ENCODE measurements at places on chromosomes 4 and X.
A peak's percentile ranks its signal among the peaks of the same experiment; 100 is the strongest.

GRCh38 chr4:145979160-145979559 lies 40.5 kb upstream of the ZNF827 start:
- no peak for DNase-seq

DNA sequence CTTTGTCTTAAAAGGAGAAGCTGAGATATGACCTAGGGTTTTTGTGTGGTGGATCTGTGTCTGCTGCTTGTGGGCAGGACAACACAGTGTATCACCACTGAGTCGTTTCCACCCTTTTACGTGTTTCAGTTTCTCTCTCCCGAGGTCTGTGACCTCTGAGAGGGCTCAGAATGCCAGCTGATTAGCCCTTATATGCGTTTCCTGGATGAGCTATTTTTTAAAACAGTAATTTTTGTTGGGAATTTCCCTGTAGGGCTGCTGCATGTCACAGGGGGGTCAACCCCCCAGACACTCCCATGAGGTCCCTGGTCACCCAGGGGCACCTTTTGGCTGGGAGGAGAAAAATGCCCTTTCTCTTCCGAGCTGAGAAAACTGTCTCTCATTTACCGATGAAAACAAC lies 170.4 kb upstream of the CASK start:
- no peak for DNase-seq

- no peak for DNase-seq
Observed at GRCh38 chrX:116170511-116170910, at the start of gene AGTR2. AGTR2 (plus strand) TSS chrX:116170744; CDS start chrX:116172281, 1,537 bp downstream.

GRCh38 chr4:169225812-169226211 lies 44.9 kb downstream of the SH3RF1 start:
- DNase-seq: no peak

GRCh38 chr4:16222957-16223527 lies 3.2 kb downstream of the TAPT1 start:
- peak; percentile 25 for DNase-seq

- no peak for DNase-seq
Observed at GRCh38 chr4:6819295-6819694, 36.8 kb downstream of the KIAA0232 start.

GRCh38 chr4:44916411-44916810 lies 190.1 kb upstream of the GNPDA2 start:
- peak; percentile 0 for DNase-seq

DNA sequence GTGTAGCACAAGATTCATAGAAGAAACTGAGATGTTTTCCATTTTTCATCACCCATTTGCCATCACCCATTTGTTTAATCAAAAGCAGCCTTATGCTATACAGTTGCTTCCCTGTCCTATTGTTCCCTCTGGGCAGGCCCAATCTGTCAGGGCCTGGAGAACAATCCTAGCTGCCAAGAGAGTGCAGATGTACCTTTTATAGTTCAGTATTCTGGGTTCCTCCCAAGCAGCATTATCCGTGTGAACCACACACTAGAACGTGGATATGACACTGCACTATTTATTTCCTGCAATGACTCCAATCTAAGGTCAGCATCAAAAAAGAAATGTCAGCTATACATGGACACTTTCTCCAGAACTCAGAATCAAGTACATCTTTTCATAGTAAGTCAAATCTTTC lies 269.0 kb downstream of the ADGRA3 start:
- DNase-seq: no peak

- peak; percentile 12 for DNase-seq
Observed at GRCh38 chr4:102454981-102455685, 46.0 kb upstream of the NFKB1 start.

DNA sequence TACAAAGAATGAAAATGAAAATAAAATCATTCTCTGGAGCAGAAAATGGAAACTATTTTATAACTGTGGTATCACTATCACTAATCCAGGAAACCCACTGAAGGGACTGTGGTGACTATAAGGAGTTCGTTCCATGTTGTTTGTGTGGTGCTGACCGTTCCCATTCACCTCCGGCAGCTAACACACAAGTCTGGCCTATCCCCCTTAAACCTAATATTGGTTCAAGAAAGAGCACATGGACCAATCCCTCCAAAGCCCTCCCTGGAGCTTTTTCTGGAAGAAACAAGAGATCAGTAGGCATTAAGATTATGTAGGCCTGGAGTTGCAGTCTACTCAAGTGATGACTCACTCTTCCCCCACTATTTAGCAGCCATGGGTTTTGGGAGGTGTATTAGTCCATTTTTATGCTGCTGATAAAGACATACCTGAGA lies 25.9 kb upstream of the FAM241A start:
- no peak for DNase-seq

- no peak for DNase-seq
Observed at GRCh38 chr4:26013629-26014028, 99.6 kb downstream of the SMIM20 start.

GRCh38 chr4:121669163-121669550 lies 27.6 kb downstream of the ANXA5 start:
- peak; percentile 55 for DNase-seq

DNA sequence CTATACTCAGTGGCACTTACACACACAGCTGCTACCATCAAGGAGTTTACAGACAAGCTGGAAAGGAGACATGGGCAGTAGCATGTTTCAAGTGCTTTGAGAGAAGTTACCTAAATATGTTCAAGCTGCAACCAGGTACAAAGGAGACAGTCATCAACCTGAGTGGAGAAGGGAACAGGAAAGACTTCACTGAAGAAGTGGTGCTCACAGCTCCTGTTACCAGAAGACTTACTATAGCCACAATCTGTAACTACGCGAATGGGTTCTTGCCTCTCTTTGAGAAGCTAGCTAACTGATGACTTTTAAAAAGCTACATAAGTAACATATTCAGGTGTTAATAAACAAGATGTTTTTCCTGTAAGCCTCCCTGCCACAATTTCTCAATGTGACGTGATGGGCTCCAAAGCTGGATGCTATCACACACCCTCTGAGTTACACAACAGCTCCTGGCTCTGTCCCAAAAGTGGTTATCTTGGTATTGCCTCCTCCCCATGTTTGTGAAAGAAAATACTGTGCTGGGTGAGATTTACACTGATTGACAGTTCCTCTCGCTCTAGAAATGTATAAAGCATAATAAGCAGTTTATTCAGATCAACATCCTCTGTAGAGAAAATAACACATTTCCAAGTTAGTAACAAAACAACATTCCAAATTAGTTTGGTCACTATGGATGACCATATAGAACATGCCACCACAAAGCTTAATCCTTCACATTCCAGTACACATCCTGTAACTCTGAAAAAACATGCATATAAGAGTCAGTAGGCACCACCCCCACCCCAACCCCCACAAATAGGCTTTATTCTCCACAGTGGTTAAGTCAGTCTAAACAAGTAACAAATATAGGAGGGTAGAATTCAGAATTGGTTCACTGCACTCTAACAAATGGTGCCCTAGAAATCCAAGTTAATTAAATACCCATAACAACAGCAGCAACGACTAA lies 81.8 kb downstream of the FRYL start:
- peak; percentile 86 for DNase-seq

DNA sequence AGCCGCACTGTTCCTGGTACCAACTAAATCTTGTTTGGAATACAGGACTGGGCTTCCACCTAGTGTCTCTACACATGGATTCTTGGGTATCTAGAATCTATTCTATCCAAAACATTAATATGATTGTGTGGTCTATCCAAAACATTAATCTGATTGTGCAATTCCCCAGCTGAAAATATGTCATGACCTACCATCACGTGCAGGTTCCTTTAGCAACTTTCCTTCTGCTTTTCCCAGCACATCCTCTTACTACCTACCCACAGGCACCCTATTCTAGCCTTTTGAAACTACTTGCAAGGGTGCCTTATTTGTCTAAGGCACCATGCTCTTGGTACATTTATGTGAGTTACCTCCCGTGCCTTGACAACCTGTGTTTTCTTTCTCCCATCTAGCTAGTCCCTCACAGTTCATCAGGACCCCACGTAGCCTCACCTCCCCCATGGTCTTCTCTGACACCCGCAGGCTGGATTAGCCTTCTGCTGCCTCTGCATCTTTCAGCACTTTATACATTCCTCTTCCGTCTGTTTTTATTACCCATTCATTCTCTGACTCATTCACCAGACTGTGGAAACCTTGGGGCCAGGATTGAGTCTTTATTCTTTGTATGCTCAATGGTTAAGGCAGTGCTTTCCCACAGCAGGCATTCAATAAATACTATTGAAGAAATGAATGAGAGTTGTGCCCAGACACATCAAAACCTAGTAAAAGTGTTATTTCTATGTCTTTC lies 88.8 kb upstream of the FAM9B start:
- peak; percentile 20 for DNase-seq

DNA sequence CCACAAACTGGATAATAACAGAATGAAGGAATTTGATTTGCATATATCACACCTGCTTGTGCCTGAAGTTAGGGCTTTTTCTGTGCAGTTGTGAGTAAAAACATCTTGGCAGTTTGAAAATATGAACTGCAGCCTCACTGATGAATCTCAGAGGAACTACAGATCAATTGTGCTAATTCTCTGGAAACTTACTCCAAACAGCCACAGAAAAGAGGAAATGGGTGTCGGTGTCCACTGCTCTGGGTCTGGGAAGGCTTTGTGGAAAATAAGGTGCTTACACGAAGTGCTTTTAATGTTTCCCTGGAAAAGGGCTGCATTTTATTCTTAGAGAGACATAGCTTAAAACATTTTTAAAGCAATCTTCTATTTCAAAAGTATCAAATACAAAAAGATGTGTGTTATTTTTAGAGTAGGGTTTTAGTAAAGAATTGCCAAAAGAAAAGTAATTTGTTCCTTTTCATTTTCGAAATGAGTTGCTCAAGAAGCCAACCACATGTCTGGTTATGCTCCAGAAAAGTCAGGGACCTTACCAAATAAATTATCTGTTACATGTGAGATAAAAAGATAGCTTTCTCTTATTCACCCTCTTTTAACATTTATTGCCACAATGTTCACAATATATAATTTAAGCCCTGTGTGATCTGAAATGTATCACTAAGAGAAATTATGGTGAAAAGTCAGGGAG lies 240.1 kb downstream of the FRAS1 start:
- DNase-seq: peak; percentile 80

DNA sequence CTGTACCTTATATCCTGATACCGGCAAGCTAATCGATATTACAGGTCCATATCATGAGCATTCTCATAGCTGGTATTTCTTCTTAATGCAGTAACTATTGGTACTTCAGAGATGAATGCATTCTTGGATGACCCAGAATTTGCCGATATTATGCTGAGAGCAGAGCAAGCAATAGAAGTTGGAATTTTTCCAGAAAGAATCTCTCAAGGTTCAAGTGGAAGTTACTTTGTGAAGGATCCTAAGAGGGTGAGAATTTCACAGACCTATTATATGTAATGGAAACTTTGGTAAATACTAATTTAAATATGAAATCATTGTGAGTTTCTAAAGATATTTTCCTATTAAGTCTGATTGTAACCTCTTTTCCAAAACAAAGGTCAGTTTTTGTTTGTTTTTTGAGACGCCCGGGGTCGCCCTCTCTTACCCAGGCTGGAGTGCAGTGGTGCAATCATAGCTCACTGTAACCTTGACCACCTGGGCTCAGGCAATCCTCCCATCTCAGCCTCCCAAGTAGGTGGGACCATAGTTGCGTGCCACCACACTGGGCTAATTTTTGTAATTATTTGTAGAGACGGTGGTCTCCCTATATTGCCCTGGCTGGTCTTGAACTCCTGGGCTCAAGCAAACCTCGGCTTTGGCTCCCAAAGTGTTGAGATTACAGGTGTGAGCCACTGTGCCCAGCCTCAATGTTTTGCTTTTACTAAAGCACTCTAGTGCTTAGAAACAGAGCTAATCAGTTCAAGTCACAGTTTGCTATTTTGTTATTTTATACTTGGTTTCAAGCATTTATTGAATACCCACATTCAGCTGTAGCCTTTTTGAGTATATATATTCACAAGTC lies 18.6 kb downstream of the PI4K2B start:
- DNase-seq: no peak

DNA sequence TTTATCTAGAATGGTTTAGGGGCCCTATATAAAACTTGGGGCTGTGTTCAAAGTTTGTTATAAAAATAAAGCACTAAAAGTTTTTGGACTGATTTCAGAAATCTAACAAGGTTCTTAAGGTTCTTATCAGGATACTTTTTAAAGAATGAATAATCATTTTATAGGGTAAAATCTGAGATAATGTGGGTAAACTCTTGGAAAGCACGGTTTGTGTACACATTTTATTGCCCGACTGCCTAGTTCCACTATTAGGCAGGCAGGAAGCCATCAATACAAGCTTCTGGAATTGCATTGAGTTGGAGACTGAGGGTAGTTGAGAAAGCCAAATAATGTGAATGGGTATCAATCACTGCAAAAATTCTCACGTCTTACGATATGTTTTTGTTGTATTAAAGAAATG lies 331.0 kb upstream of the PITX2 start:
- no peak for DNase-seq

- peak; percentile 1 for DNase-seq
Observed at GRCh38 chrX:26442340-26442739, 226.4 kb downstream of the MAGEB5 start.

DNA sequence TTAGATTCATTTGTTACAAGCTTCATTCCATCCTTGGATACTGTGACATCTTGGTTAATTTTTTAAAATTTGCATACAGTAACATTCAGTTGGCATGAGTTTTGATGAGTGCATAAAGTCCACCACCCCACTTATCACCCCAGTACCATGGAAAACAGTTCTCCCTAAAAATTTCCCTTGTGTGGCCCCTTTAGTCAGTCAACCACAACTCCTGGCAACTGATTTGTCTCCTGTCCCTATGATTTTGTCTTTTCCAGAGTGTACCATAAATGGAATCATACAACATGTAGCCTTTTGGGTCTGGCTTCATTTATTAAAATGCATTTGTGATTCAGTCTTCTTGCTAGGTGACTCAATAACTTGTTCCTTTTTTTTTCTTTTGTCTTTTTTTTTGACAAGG lies 29.9 kb downstream of the RP2 start:
- no peak for DNase-seq

DNA sequence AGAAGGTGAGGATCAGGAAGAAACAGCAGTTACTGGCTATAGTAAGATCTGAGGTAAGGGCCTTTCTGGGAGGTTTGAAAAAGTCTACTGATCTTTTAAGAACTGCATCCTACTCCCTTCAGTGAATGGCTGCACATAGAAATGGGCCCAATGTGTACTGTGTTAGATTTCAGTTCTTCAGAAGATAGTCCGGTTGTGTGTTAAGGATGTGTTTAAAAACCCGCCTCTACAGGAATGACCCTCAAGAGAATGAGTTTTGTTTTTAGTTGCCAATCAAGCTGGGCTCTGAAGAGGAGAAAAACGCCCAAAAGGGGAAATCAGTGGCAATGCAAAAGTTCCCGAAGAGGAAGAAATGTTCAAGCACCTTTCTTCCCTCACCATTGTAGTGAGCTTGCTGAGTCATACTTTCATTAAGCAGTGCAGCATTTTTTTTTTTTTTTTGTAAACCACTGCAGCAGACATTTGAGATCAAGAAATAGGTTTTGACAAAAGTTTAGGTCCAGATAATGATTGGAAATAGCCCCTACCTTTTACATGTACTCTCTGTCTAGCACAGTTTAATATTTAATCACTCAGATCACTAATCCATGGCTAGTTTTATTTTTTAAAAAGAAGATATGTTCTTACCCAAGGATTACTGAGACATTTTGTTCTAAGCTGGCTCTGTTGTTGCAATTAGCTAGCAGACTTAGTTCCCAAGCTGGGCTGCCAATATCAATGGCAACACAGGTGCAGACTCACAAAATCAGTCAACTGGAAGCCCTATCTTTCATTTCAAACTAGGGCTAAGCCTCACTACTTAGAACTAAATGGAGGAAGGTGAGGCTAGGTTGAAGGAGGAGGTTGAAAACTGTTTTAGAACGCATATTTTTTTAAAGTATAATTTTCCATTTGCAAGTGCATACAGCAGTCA lies 7.0 kb upstream of the TRPC5OS start:
- DNase-seq: no peak

- no peak for DNase-seq
Observed at GRCh38 chr4:604131-604530, 21.2 kb upstream of the PDE6B start.

GRCh38 chr4:122341886-122342285 lies 36.9 kb upstream of the ADAD1 start:
- peak; percentile 88 for DNase-seq
